ENCODE measurements at places on chromosomes 12 and 14.

DNA sequence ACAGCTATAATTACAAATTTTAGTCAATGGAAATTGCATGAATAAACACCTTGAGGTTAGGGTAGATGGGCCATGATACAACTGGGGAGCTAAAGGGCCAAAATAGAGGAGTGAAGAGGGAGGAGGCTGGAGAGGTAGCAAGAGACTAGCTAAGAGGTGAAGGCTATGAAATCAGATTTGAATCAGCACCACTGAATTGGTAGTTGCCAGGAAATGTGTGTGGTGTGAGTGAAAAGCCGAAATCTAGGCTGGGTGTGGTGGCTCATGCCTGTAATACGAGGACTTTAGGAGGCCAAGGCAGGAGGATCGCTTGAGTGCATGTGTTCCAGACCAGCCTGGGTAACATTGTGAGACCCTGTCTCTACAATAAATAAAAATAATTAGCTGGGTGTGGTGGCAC lies 22.7 kb downstream of the YY1 start:
- no peak for DNase-seq

GRCh38 chr14:58408681-58409215 lies 13.0 kb downstream of the TOMM20L start:
- DNase-seq, result no peak

GRCh38 chr12:45760333-45760732 lies 30.8 kb downstream of the ARID2 start:
- DNase-seq, result no peak

DNA sequence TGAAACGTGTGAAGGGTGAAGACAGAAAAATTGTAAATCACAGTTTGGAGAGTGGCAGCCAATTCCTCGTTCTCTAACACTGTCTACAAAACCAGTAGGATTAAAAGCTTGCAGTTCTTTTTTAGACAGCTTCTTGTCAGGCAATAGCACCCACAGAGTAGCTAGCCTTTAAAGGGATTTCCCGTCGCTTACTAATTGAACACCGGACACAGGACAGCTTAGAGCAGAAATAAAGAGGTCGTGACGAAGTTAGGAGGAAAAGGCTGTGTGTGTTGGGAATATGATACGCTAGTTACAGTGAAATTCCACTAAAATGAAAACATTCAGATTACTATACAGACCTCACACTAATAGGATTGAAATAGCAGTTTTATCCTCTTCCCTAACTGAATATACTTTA lies 149.1 kb upstream of the FLRT2 start:
- no peak for DNase-seq

- no peak for DNase-seq
Observed at GRCh38 chr12:113837528-113838296, 128.4 kb downstream of the RBM19 start.

- no peak for DNase-seq
Observed at GRCh38 chr12:123396954-123397353, 13.0 kb downstream of the KMT5A start.

DNA sequence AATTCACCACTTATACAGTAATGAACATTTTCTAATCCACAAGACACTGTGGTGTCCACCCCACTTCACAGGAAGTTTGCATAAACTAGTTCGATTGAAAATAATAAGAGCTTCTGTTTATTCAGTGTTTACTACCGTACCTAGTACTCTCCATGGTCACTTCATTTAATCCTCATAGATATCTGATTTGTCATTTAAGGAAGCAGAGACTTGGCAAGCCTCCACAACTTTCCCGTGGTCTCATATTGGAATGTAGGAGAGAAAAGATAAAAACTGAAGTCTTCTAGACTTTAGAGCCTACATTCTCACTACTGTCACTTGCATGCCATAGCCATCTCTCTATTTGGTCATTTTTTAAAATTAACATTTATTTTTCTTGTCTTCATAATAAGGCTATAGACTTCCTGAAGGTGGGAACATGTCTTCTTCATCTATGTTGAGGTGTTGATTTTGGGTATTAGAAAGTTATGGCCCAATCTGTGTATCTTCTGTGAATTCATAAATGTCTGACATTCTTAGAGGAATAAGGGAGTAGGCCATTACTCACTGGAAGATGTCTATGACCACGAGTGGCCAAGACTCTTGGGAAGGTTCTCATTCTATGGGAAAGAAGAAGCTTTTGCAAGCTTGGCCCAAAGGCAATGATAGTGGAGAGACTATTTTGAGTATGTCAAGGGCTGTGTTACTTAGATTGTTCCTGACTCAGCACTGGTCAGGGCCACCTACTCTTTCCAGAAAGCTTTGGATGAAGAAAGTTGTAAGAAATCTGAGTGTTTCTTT lies 423.7 kb downstream of the LRIG3 start:
- DNase-seq, result no peak
